ENCODE measurements at places on chromosomes 12 and 14.

GRCh38 chr14:36091096-36091495 lies 85.4 kb downstream of the PTCSC3 start:
- DNase-seq, result no peak

GRCh38 chr12:5730962-5731361 lies 214.1 kb downstream of the ANO2 start:
- DNase-seq, result no peak

DNA sequence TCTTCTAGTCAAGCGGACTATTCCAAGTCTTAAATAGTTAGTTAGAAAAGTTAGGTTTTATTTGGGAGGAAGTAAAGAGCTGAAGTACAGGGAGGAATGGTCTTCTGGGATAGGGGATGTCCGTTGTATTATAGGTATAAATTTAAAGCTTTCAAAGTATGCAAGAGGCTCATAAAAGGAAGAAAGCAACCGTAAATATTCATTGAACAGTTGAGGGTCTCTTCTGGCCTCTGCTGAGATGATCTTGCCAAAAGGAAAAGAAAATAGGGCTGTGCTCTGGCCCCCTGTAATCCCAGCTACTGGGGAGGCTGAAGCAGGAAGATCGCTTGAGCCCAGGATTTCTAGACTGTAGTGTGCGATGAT lies 377 bp upstream of the TIMELESS start:
- no peak for DNase-seq

DNA sequence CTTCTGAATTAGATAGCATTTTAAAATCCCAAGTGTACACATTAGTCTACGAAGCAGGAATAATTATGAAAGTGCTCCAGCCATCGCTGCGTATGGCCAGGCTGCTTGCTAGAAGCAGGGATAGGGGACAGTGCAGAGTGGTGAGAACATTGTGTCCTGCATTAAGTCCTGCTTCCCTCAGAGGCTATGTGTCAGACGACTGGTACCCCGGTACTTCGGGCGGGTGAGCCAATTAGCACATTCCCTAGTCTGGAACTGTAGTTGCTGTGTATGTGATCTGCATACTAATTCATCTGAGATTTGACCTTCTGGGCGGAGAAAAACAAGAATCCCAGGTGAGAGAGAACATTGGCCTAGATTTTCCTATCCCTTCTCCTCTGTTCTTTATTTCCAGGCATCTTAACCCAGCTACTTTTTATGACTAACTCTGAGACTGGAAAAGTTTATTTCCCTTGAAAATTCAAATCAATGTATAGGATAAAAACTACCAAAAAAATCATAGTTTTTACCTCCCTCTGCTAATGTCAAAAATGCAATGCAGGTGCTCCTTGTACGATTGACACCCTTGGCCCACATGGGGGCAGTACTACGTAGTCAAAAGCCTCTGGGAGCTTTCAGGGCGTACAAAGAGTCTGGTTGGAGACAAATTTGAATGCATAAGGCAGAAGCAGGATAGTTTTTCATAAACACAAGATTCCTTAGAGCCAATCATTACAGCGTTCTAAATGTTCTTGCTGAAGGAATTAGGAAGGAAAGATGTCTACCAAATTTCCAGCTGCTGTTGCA lies 764.3 kb downstream of the NOVA1 start:
- no peak for DNase-seq

DNA sequence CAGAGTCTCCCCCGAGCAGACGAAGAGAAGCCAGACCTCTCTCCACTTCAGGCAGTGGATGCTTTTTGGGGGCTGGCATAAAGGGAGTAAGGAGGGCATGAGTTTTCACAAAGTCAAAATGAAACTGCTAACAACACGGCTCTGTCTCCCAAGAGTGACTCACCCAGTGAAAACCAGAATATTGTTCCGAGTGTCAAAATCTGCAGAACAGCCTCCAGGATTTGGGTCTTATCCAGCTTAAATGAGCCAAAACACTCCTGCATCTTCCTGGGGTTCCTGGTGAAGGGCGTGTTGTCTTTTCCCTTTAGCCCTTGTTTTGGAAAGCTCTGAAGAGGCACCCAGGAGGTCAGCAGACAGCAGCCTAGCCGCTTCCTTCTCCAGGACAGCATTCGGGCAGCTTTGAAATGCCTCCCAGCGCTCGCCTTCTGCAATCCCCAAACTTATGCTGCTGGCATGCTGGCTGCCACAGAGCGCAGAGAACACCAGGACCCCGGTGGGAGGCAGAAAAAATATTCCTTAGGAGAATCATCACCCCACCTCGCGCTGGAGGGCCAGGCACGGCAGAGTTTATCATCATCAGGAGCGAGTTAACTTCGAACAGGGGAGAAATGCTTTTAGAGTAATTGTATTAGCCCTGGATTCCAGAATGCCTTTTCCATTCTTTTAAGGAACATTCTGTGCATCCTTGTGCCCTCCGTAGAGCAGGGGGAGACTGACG lies 117.7 kb upstream of the NCOR2 start:
- no peak for DNase-seq

- no peak for DNase-seq
Measured at GRCh38 chr12:3262470-3262869, 185.3 kb downstream of the TSPAN9 start.

Measured in omental fat pad (tissue), 4 donors.